ENCODE measurements at places on chromosomes 7 and 10.
A peak's percentile ranks its signal among the peaks of the same experiment; 100 is the strongest.

DNA sequence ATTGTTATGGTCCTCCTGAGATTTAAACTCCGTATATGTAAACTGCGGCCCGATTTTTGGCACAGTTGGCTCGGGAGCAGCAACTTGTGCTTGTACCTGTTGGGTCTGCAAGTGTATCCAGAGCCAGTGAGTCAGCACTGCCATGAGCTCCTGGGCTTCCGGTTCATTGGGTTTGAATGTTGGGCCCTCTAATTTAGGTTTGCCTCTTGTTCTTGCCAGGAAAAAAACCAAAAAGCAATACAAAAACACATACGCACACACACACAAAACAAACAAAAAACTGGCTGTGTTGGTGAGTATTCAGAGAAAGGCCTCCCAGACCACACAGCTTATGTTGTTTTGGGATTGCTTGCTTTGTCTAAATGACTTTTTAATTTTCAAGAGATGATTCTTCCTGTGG lies 26.3 kb downstream of the SND1 start:
- no peak for DNase-seq

- no peak for DNase-seq
These were observed 65.8 kb downstream of the SORCS3 start for GRCh38 chr10:104706886-104707285.

DNA sequence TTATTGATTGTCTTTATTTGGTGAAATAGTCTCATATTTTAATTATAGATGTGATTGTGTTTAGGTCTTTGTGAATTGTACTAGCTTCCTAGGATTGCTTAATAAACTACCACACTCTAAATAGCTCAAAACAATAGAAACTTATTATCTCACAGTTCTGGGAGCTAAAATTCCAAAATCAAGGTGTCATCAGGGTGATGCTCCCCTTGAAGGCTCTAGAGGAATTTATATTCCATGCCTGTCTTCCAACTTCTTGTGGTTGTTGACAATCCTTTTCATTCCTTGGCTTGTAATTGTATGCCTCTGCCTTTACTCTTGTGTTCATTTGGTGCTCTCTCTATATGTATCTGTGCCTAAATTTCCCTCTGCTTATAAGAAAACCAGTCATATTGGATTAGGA lies 155.3 kb upstream of the AKR1E2 start:
- DNase-seq, result no peak

DNA sequence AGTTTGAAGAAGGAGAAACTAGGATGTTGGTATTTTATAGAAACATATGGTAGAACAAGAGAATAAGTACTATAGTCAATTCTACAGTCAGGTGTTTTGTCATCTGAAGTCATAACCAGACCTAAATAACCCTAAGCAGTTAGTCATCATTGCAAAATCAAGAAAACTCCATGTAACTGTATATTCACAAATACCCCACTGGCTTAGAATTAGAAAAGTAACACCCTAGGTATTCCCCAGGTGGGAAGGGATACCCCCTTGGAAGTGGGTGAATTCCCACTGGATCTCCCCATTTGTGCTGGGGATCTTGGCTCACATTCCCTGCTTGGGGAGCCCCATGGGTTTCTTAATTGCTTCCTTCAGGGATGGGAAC lies 45.9 kb upstream of the ITGB8 start:
- no peak for DNase-seq

- no peak for DNase-seq
These were observed 76.6 kb downstream of the RBM33 start for GRCh38 chr7:155721056-155721455.

DNA sequence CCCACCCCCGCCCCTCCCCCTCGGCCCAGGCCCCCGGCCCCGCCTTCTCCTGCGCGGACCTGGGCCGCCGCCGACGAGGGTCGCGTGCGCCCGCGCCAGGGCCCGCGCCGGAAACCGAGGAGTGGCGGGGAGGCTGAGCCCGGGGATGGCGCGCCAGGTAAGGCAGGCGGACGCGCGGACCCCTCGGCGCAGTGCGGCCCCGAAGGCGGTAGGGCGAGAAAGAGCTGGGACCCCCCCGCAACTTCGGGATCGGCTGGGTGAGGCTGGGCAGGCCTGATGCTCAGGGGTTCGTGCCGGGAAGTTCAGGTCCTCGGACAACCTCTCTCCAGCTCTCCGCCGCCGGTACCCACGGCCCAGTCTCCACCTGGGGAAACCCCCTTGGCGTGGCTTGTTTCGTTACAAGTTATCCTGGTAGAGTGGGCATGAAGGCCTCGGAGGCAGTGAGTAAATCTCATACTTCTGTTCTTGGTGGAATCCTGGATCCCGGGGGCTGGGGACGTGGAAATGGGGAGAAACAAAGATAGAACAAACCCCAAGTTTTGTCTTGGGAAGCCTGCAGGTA lies 58.4 kb downstream of the ZNF467 start:
- DNase-seq, result no peak

DNA sequence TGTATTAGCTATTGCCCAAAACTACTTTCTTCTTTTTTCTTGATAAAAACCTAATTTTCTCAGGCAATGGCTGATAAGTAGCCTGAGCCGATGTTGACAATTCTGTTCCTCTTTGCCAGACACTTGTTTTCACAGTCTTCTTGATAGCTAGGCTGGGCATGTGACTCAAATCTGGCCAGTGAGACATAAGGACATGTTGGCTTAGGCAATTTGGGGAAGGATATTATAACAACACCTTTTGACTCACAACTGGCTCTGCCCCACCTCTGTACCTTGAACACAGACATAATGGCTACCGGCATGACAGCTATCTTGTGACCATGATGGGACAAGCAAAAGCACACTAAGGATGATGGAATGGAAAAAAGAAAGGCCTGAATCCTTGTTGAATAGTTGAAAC lies 72.9 kb upstream of the GPR22 start:
- no peak for DNase-seq

DNA sequence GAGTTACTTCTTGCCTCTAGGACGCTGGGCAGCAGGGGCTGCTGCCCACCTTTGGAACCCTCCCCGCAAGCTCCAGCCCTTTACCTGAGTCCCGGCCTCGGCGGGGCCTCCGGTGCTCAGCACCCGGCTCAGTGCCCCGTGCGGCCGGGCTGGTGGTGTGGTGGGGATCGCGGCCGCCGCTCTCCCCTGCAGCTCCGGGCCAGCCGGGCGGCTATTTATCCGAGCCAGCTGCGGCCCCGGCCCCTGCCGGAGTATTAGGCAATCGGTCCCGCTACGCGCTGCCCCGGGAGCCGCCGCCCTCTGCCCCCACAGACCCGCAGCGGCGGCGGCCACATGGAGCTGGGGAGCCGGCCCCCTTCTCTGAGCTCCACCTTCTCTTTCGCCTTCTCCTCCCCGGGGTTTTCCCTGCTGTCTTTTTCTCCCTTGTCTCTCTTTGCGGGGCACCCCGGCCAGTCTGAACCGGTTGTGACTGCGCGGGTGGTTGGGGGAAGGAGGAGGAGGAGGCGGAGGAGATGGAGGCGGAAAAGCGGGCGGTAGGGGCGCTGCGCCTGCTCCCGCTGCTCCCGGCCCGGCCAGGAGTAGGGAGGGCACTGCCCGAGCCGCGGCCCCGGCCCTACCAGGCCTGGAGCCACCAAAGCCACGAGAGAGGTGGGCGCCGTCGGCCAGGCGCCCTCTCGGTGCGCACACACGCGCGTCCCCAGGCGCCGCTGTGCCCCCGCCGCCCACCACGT lies at the start of gene SLC16A9:
SLC16A9 (minus strand) TSS at position 456 of the 731 bp plus-strand sequence. CDS start 25,559 bp downstream, outside the sequence.
- DNase-seq, result peak; percentile 48

- no peak for DNase-seq
These were observed 59.3 kb upstream of the IL6 start for GRCh38 chr7:22667562-22668239.

DNA sequence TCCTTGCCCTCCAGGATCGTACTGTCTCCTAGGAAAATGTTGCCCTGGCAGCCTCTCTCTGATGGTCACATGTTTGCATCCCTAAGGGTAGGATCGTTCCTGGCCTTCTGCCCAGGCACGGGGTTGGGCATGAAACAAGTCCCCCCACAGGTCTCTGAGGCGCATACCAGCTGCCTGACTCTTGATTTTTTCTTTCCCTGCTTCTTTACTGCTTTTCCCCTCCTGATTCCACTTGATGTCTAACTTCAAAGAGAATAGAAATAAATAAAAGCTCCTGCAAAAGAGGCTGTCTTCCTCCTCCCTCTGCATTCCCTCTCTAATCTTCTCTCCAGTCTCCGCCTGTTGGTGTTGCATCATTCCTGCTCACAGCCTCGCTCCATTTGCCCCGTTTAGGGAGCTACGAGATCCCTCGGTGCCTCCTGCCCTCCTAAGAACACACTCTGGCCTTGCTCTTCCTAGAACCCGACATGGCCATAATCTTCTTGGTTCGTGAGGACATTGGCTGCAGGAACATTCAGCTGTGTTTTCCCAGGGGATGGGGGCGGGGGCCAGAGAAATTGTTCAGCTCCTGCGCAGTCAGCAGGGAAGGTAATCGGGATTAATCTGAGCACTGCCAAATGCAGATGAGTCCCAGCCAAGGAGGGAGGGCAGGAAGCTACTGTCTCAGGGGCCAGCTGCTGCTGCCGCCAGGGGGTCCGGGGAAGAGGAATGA lies 26.0 kb downstream of the LEP start:
- DNase-seq, result peak; percentile 68

- no peak for DNase-seq
These were observed 7.1 kb downstream of the TASOR2 start for GRCh38 chr10:5691786-5692185.

GRCh38 chr10:110759523-110759922 lies 112.2 kb upstream of the PDCD4 start:
- peak; percentile 48 for DNase-seq

GRCh38 chr7:126065766-126066165 lies 1136.1 kb upstream of the POT1 start:
- no peak for DNase-seq

- no peak for DNase-seq
These were observed 27.8 kb downstream of the RBM20 start for GRCh38 chr10:110671788-110672579.

DNA sequence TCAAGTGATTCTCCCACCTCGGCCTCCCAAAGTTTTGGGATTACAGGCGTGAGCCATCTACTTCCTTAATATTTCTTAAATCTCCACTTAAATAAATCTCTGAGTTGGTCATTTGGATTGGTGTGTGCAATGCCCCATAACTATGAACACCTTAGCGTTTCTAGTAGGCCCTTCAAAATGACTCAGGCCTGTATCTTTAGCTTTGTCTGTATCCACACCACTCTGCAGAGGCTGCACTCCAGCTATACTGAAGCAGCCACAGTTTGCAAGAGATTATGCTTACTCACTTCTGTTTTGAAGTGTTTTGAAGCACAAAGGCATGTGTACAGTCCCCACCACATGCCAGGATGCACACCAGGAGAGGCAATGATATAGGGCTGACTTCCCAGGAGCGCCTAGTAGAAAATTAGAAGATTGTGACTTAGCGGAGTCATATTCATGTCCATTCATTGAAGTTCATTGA lies 2.4 kb upstream of the ST7 start:
- no peak for DNase-seq

- DNase-seq, result no peak
These were observed 20.8 kb upstream of the FAM170B start for GRCh38 chr10:49154641-49155040.

- DNase-seq, result no peak
These were observed 727 bp downstream of the ATRNL1 start for GRCh38 chr10:115093776-115094408.

DNA sequence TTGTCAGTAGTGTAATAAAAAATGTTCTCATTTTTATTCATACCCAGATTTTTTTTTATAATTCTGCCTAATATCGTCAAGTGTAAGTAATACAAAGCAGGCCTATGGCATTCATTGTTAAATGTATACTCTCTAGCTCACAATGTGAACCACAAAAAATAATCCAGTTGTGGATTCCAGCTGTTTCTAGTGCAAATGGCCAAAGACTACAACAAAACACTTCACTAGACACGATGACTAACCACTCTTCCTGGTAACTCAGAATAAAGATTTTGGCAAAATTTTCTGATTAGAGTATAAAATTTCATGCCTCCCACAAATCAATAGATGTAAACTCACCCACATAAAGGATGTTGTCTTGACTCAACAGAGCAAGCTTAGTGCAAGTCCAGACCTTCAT lies 396.6 kb downstream of the DGKB start:
- no peak for DNase-seq

- DNase-seq, result no peak
These were observed 92.7 kb upstream of the GDF10 start for GRCh38 chr10:47207281-47207615.

GRCh38 chr10:130744631-130745030 lies 566.9 kb downstream of the TCERG1L start:
- no peak for DNase-seq

DNA sequence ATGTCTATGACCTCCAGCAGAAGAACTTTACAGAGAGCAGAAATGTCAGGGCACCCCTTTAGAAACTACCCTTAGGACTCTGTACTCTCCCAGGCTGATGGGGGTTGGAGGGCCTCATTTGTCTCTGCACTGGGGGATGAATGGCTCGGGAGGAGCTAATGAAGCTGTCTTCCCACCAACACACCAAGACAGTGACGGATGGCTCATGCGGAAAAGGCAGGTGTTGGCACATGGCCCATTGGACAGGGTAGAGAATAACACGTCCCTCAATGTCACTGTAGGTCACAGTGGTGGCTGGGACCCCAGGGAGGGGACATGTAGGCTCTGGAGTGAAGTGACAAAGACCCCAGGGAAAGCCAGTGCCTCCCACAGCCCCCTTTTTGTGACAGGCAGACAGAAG lies 64.0 kb upstream of the PCBD1 start:
- DNase-seq, result no peak

DNA sequence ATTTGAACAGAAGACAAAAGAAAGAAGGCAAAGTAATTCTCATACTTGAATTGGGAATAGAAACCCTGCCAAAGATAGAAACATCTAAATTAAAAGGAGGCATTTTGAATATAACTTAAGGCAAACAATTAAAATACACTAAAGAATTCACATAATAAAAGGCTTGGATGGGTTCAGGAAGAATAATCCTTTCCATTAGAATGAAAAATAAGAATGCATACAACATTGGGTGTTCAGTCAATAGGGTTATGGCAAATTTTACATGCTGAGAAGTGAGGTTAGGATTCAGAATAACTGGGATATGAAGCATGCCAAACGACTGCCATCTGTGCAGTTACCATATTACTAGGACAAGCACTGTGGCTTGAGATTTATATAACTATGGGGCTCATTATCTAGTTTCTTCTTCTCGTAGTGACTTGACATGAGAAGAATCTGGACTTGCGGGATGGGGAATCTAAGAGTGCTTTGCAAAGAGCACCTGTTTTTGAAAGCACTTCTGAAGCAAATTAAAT lies 326.5 kb downstream of the THSD7A start:
- no peak for DNase-seq

GRCh38 chr7:106740806-106741205 lies 79.8 kb upstream of the CCDC71L start:
- DNase-seq, result no peak

All from D721Med (cell line).